ENCODE measurements at places on chromosomes 6 and 20. TPM values are rescaled to one million over a fixed set of nuclear protein-coding genes. Genes with fewer than 3 reads are reported as not detected.
A peak's percentile ranks its signal among the peaks of the same experiment; 100 is the strongest.

Gene PTK7
- 1.9 TPM for total RNA-seq

- no peak for DNase-seq
- H3K4me1 ChIP-seq: peaks cover 43% of the 10 kb centered on the region
- peak overlapping the region; percentile 28 for H3K27ac ChIP-seq
These were observed 152.3 kb downstream of the ZDHHC14 start for GRCh38 chr6:157533048-157533871.

Gene NKX2-4
- total RNA-seq: not detected

DNA sequence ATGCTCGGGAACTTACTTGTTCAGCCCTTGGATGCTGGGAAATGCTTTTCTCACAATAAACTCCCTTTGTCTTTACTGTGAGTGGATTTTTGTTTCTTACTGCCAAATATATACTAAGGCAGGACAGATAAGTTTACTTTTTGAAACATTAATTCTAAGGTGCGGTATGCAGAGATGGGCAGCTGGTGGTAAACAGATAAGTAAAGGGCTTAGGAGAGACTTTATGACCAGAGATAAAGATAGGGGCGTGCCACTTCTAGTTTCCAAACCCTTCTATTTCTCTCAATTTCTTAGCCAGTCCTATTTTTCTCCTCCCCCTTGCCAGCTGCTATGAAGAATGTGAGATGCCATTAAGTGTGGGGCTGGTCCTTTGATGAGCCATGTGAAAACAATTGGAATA lies 16.3 kb downstream of the SAMD3 start:
- H3K4me3 ChIP-seq: no peak overlapping the region
- no peak for DNase-seq
- peaks cover 14% of the 10 kb centered on the region for H3K4me1 ChIP-seq
- H3K27me3 ChIP-seq: no peaks in the 10 kb centered on the region
- peak overlapping the region; percentile 24 for H3K27ac ChIP-seq

- no peak overlapping the region for H3K27ac ChIP-seq
- no peaks in the 10 kb centered on the region for H3K27me3 ChIP-seq
These were observed 61.2 kb downstream of the IGF2R start for GRCh38 chr6:160030103-160030502.

GRCh38 chr6:12173181-12173580 lies 117.0 kb upstream of the EDN1 start:
- peaks cover 3% of the 10 kb centered on the region for H3K4me1 ChIP-seq
- no peak overlapping the region for H3K27ac ChIP-seq
- DNase-seq: no peak
- no peaks in the 10 kb centered on the region for H3K36me3 ChIP-seq

GRCh38 chr6:1365686-1366085 lies 23.7 kb upstream of the FOXF2 start:
- no peaks in the 10 kb centered on the region for H3K4me1 ChIP-seq
- no peaks in the 10 kb centered on the region for H3K36me3 ChIP-seq
- H3K27me3 ChIP-seq: peaks cover 32% of the 10 kb centered on the region
- no peak overlapping the region for H3K4me3 ChIP-seq
- no peak overlapping the region for H3K27ac ChIP-seq

GRCh38 chr20:11676630-11677287 lies 240.9 kb upstream of the BTBD3 start:
- no peak overlapping the region for H3K27ac ChIP-seq
- H3K4me1 ChIP-seq: no peaks in the 10 kb centered on the region
- no peak for DNase-seq
- no peak overlapping the region for H3K4me3 ChIP-seq

GRCh38 chr20:33740189-33740588 lies 8.4 kb downstream of the ZNF341 start:
- H3K36me3 ChIP-seq: peaks cover 26% of the 10 kb centered on the region
- no peak for DNase-seq
- H3K4me3 ChIP-seq: no peak overlapping the region
- peaks cover 13% of the 10 kb centered on the region for H3K4me1 ChIP-seq

Gene WFDC2
- not detected for total RNA-seq

- no peaks in the 10 kb centered on the region for H3K4me1 ChIP-seq
- peaks cover 3% of the 10 kb centered on the region for H3K27me3 ChIP-seq
- no peak for DNase-seq
These were observed 114.7 kb upstream of the PRL start for GRCh38 chr6:22411376-22412105.

DNA sequence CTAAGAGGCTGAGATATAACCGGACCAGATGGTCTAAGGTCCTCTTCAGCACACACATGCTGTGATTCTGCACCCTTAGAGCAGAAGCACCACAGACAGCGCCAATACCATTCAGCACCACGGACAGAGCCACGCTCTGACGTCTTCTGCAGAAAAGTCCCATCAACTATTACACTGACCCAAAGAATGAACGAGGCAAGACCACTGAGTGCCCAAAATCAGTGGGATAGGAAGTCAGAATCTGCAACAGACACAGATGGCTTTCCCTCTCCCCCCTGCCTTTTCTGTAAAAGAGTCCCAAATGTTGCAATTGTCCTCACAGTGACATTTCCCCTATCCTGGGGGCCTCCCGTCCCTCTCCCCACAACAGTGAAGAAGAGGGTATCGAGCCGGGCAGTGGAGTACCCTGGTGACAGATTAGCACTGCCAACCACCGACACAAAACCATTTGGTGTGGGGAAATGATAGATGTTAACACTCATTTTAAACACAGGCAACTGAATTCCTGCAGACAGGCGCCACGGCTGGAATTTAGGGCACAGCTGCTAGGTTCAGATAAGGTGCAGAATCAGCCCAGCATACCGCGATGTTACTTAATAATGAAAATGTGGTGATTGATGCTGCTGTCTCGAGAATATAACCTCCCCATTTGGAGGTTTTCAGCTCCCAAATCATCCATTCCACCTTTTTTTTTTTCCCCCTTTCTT lies 66.6 kb upstream of the CTNNBL1 start:
- H3K4me1 ChIP-seq: no peaks in the 10 kb centered on the region
- H3K27me3 ChIP-seq: peaks cover 11% of the 10 kb centered on the region
- no peak overlapping the region for H3K4me3 ChIP-seq
- peak; percentile 62 for DNase-seq
- no peak overlapping the region for H3K27ac ChIP-seq

- DNase-seq: peak; percentile 52
- peaks cover 14% of the 10 kb centered on the region for H3K36me3 ChIP-seq
- no peaks in the 10 kb centered on the region for H3K27me3 ChIP-seq
- no peak overlapping the region for H3K27ac ChIP-seq
- H3K4me1 ChIP-seq: peaks cover 9% of the 10 kb centered on the region
These were observed 7.0 kb downstream of the DYNLRB1 start for GRCh38 chr20:34522969-34523871.

- H3K27ac ChIP-seq: no peak overlapping the region
- H3K4me1 ChIP-seq: no peaks in the 10 kb centered on the region
- H3K27me3 ChIP-seq: peaks cover 35% of the 10 kb centered on the region
- no peak for DNase-seq
These were observed 5.8 kb upstream of the ADAM33 start for GRCh38 chr20:3687655-3688054.

DNA sequence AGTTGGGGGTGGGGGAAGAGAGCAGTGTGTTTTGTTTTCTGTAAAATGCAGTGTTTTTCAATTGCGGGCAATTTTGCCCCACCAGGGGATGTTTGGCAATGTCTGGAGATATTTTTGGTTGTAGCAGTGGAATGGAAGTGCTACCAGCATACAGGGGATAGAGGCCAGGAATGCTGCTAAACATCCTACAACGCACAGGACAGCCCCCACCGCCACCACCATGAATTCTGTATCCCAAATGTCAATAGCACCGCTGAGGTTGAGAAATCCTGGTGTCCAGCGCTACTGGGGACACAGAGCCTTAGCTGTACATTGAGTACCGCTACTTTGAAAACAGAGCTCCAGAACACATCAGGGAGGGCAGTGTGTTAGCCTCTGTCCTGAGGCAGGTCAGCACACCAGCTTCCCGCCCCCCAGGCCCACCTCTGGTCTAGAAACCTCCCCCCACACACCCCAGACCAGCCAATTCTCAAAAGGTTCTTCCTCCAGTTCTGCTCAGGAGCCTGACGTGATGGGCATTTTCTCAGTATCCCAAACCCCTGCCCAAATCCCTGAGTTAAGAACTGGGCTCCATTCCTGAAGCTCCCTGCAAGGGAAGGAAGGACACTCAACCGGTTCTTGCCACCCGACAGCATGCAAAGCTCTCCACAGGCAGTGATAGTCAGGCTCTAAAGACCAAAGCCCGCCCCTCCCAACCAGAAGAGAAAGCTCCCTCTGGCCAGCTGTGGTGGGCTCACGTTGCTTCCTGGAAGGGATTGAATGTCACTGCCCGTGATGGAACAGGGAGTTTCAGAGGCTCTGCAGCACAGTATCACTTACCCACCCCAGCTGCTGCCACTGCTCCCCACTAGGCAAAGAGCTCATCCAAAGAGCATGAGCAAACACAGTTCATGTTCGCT lies 321.5 kb upstream of the JARID2 start:
- H3K4me1 ChIP-seq: no peaks in the 10 kb centered on the region
- no peak overlapping the region for H3K27ac ChIP-seq
- no peaks in the 10 kb centered on the region for H3K36me3 ChIP-seq
- no peak overlapping the region for H3K4me3 ChIP-seq
- DNase-seq: no peak

Gene MICB
- total RNA-seq: 42.8 TPM

- H3K36me3 ChIP-seq: no peaks in the 10 kb centered on the region
- H3K4me1 ChIP-seq: no peaks in the 10 kb centered on the region
- no peak overlapping the region for H3K27ac ChIP-seq
- no peak overlapping the region for H3K4me3 ChIP-seq
- no peak for DNase-seq
- peaks cover 12% of the 10 kb centered on the region for H3K27me3 ChIP-seq
These were observed 149.1 kb downstream of the LMBRD1 start for GRCh38 chr6:69647726-69648125.

DNA sequence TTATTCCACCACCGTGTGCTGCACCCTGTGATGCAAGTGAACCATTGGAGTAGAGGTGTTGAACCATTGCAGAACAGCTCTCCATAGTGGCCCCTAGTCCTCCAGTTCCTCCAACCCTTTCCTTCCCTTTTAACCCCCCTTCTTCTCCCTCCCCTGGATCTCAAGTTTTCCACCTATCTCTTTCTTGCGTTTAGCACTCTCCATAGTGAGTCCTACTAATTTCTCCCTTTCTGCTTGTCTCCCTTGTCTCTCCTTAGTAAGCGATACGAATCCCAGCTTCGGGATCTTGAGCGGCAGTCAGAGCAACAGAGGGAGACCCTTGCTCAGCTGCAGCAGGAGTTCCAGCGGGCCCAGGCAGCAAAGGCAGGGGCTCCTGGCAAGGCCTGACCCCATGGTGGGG lies 1.1 kb downstream of the PFDN6 start:
- peak overlapping the region; percentile 90 for H3K27ac ChIP-seq
- no peak for DNase-seq
- H3K4me3 ChIP-seq: peak overlapping the region; percentile 96

Gene RAMACL
- 0.44 TPM for total RNA-seq

- H3K4me3 ChIP-seq: peak within 1 kb of the TSS; percentile 83
- peak within 1 kb of the TSS; percentile 87 for H3K27ac ChIP-seq
- H3K36me3 ChIP-seq: peaks cover 20% of the 10 kb centered on the region
- DNase-seq: peak; percentile 85
- no peaks in the 10 kb centered on the region for H3K27me3 ChIP-seq
- H3K4me1 ChIP-seq: peaks cover 38% of the 10 kb centered on the region
These were observed at the start of gene SERPINB1 for GRCh38 chr6:2841264-2842138. SERPINB1 (minus strand) TSS chr6:2841863; CDS start chr6:2840586, 1,277 bp downstream.

- H3K36me3 ChIP-seq: no peaks in the 10 kb centered on the region
- DNase-seq: no peak
- no peak overlapping the region for H3K4me3 ChIP-seq
- no peak overlapping the region for H3K27ac ChIP-seq
- peaks cover 14% of the 10 kb centered on the region for H3K27me3 ChIP-seq
- peaks cover 6% of the 10 kb centered on the region for H3K4me1 ChIP-seq
These were observed 23.7 kb upstream of the ID1 start for GRCh38 chr20:31581391-31581790.

Gene DCDC2
- total RNA-seq: 0.14 TPM

GRCh38 chr6:15341311-15342001 lies 95.6 kb downstream of the JARID2 start:
- H3K36me3 ChIP-seq: peaks cover 6% of the 10 kb centered on the region
- DNase-seq: no peak
- no peaks in the 10 kb centered on the region for H3K27me3 ChIP-seq
- H3K4me3 ChIP-seq: peak overlapping the region; percentile 75
- peaks cover 71% of the 10 kb centered on the region for H3K4me1 ChIP-seq

Gene FHL5
- not detected for total RNA-seq

GRCh38 chr6:3797231-3798054 lies 45.9 kb upstream of the PXDC1 start:
- H3K27ac ChIP-seq: no peak overlapping the region
- peaks cover 6% of the 10 kb centered on the region for H3K27me3 ChIP-seq
- H3K36me3 ChIP-seq: no peaks in the 10 kb centered on the region
- no peak for DNase-seq
- no peaks in the 10 kb centered on the region for H3K4me1 ChIP-seq

Gene CST2
- total RNA-seq: not detected

Gene PHACTR3
- total RNA-seq: not detected

GRCh38 chr6:31961616-31962015 lies 2.6 kb downstream of the SKIC2 start:
- no peak overlapping the region for H3K4me3 ChIP-seq
- H3K36me3 ChIP-seq: peaks cover 20% of the 10 kb centered on the region
- H3K4me1 ChIP-seq: peaks cover 24% of the 10 kb centered on the region
- no peaks in the 10 kb centered on the region for H3K27me3 ChIP-seq
- no peak for DNase-seq
- H3K27ac ChIP-seq: peak overlapping the region; percentile 30

GRCh38 chr6:57215260-57215659 lies 6.8 kb downstream of the RAB23 start:
- no peak overlapping the region for H3K27ac ChIP-seq
- DNase-seq: no peak
- peaks cover 20% of the 10 kb centered on the region for H3K27me3 ChIP-seq
- peaks cover 7% of the 10 kb centered on the region for H3K36me3 ChIP-seq
- H3K4me1 ChIP-seq: peaks cover 12% of the 10 kb centered on the region

- H3K36me3 ChIP-seq: no peaks in the 10 kb centered on the region
- no peaks in the 10 kb centered on the region for H3K4me1 ChIP-seq
- DNase-seq: no peak
- no peak overlapping the region for H3K27ac ChIP-seq
- no peak overlapping the region for H3K4me3 ChIP-seq
These were observed 190.8 kb upstream of the LAMP5 start for GRCh38 chr20:9323622-9324021.
